ENCODE measurements at places on chromosomes 7 and 10. TPM values are rescaled to one million over a fixed set of nuclear protein-coding genes. Genes with fewer than 3 reads are reported as not detected.

KIAA1549 gene
- total RNA-seq: 2.6 TPM

FOXL3 gene
- total RNA-seq: not detected

C7orf57 gene
- total RNA-seq: not detected

ABCF2 gene
- 74.6 TPM for total RNA-seq

PPP1R17 gene
- total RNA-seq: not detected

KEL gene
- not detected for total RNA-seq

Data from dermis blood vessel endothelial cell (primary cell).